ENCODE measurements at places on chromosomes 4 and X.

GRCh38 chr4:21848021-21848420 is 100.6 kb downstream of the KCNIP4 start:
- no peak for DNase-seq

DNA sequence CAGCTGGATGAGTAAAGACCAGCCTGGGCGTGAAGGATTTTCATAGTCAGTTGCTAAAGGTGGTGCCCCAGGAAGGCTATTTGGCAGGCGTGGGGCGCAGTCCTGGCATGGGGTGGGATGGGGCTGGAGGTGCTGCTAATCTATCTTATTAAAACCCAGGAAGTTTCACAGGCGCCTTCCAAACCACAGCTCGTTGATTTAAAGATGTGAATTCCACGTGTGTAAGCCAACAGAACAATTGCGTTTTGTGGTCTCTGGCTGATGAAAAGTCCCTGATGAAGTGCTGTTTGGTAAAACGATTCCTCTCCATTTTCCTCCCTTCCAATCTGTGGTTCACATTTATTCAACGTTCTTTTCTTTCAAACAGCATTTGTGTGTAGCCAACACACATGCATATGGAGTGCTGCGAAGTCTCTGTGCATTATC is 105.0 kb downstream of the TBL1X start:
- no peak for DNase-seq

- no peak for DNase-seq
These were observed 94.4 kb downstream of the PHKA2 start for GRCh38 chrX:18889346-18890048.

DNA sequence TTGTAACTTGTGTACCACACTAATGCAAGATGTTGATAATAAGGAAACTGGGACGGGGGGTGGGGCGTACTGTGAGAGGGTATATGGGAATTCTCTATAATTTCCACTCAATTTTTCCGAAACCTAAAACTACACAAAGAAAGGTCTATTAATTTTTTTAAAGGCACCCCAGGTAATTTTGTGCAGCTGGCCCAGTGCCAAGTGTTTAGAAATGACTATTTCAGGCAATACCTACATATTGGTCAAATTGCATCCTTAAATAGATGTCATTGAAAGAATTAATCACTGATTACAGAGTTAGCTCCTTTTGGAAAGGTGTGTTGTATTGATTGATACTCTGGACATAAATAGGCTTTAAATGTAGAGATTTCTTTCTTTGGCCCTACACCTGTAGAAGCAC is 10.1 kb upstream of the MTMR1 start:
- DNase-seq: no peak

DNA sequence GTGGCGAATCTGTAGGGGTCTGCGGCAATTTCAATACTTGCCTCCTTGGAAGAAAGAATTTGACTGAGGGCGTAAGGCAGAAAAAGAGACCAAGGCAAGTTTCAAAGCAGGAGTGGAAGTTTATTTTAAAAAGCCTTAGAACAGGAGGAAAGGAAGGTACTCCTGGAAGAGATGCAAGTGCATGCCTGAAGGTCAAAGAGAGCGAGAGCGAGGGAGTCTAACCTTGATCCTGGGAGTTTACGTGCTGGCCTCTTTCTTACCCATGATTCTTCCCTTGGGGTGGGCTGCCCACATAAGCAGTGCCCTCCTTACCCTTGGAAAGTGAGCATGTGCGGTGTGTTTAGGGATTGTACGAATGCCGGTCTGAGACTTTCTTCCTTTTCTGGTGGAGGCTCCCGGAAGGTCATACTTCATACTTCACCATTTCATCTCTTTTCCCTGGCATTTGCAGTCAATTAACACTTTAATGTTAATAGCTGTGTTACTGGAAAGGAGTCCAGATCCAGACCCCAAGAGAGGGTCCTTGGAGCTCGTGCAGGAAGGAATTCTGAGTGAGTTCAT is 40.0 kb downstream of the ARSD start:
- DNase-seq: no peak

DNA sequence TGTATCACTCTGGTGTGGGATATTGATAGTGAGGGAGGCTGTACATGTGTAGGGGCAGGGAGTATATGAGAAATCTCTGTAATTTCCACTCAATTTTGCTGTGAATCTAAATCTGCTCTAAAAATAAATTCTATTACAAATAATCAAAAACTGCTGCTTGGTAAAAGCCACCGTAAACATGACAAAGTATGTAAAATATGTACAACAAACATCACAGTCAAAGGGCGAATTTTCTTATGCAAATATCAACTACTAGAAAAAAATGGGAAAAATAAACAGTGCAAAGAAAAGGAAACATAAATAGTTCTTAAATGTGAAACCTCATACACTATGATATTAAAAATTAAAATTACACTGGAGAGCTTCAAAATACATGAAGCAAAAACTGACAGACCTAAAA is 105.1 kb upstream of the DCLK2 start:
- no peak for DNase-seq

DNA sequence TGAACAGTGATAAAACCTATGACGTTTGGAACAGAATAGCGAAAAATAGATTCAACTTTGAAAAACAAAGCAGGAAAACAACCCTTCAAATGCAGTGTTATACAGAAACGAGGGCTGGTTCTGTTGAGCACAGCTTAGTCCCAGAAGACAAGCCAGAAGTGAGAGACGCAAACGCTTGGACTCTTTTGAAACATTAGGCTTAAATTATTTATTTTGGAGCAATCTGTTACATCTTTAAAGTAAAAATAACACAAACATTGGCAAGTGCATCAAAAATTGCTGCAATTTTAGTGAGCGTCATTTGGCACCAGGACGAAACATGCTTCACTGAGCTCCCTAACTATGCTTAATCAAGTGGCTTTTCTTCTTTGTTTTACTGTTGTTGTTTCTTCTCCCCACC is 63.5 kb downstream of the ENPP6 start:
- DNase-seq: no peak

GRCh38 chr4:87055311-87055710 is 120.5 kb downstream of the AFF1 start:
- no peak for DNase-seq

GRCh38 chr4:176464748-176465147 is 145.0 kb downstream of the SPCS3 start:
- DNase-seq: no peak

DNA sequence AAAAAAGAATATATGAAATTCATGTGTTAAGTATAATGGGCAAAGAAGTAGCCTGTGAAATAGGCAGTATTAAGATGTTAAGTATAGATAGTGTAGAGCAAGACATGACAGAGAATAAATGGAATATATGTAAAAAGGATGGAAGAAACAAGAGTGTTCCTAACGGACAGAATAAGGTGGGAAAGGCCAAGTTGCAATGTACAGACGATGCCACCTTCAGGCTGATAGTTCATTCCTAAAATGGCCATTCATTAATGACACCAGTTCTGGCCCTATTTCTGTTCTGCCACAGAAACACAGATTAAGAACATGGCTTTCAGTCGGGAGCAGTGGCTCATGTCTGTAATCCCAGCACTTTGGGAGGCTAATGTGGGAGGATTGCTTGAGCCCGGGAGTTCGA is 4.4 kb upstream of the FAM184B start:
- no peak for DNase-seq

DNA sequence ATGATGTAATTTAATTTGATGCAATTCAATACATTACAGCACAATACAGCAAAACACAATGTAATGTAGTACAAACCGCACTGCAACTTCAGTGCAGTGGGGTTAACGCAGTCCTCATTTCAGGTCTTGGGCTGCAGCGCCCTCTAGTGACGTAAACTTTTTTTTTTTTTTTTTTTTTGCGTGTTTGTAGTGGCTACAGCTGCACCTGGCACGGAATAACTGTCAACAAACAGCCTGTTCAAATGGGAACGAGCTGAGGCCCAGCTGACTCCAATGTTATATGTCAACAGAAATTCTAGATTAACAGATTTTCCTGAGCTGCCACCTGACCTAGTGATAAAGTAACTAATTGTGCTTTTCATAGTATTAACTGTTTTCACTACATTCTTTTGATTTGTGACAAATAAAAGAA is 33.5 kb upstream of the RASSF6 start:
- DNase-seq: no peak

DNA sequence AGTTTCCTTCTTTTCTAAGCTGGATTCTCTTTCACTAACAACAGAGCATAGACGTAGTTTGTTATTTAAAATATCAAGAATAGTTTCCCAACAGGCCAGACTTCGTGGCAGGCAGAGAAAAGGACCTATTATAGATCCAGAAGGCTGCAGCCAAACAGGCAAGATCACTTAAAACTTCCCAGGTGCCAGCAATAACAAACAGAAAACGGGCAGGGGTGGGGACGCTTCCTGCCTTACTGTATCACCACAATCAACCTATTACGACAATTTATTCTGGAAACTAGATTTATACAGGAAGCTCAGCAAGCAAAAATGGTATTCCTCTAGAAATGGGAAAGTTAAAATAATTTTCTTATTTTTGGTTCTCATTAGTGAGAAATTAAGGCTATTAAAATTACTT is 22.1 kb downstream of the RWDD4 start:
- DNase-seq: no peak

DNA sequence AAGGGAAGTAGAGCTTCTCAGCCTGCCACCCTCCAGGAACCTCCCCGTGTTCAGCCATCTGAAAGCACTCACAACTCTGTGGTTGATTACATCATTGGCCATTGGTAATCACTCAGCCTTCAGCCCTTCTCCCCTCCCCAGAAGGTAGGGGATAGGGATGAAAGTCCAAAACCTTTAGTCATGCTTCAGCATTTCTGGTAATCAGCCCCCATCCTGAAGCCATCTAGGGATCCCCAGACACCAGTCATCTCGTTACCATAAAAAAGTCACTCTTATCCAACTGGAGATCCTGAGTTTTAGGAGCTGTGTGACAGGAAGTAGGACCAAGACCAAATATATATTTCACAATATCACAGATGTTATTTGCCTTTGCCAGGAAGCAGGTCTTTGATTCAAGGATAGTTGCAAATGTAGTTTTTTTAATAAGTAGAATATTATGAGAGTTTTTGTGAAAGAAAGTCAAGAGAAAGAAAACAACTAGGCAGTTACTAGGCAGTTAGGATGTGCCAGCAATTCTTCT is 364.6 kb upstream of the NOCT start:
- DNase-seq: no peak

- no peak for DNase-seq
These were observed 46.6 kb upstream of the CXCL8 start for GRCh38 chr4:73693811-73694210.

All from nephron progenitor cell (in vitro differentiated cells).